ENCODE measurements at places on chromosomes 5 and 9. TPM values are rescaled to one million over a fixed set of nuclear protein-coding genes. Genes with fewer than 3 reads are reported as not detected.

DNA sequence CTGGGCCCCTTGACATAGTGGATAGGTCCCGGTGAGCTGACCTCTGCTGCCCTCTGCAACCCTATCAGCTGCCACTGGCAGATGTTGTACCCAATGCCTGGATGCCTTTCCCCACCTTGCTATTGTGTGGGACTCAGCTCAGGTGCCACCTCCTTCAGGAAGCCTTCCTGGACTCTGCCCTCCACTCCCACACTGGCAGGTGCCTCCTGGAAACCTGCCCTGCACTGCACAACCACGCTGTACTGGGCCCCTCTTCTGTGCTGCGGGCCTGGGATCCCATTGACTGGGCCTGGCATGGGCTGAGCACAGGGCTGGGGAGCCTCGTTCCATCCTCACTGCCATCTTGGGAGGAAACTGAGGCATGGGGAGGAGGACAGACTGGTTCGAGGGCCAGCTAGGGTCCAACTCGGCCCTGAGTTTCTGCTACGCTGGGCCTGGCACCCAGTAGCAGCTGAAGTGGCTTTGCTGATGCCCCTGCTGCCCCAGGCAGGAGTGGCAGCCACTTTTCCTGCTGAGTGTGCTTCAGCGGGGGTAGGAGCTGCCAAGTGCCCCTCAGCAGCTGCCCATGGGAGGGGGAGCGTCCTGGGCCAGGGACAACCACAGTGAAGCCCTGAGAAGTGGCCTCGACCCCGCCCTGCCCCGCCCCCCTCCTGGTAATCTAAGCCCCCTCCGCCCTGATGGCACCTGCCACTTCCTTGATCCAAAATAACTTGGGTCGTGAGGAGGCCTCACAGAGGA is 1.3 kb downstream of the AK1 start:
- no peak for DNase-seq

DNA sequence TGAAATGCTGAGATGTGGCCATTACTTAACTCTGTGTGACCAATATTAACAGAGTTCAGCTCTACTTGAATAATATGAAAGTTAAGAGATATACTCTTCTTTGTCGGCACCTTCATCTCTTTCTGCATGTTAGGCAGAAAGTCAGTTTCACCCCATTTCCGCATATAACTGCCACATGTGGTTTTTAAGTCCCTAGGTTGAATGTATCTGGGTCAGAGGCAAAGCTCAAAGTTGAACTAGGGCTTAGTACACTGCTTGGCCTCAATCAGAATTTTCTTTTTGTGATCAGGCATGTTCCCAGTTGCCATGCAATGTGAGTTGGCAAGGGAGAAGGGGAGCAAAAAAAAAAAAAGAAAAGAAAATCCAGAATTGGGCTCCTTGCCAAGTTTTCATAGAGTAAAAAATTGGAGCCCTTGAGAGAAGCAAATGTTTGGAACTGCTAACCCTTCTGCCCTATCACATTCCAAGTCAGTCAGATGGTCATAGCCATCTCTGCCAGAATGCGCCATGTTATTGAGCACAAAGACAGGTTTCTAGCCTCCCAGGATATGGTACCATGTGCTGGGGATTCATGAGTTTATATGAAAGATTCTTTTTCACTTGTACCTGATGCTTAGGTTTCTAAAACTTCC is 251.2 kb upstream of the RORB start:
- DNase-seq = no peak

- peak; percentile 85 for DNase-seq
Observed at GRCh38 chr5:34684281-34684979, 28.3 kb downstream of the RAI14 start.

GRCh38 chr9:19239955-19240354 is 9.5 kb downstream of the DENND4C start:
- DNase-seq = no peak

DNA sequence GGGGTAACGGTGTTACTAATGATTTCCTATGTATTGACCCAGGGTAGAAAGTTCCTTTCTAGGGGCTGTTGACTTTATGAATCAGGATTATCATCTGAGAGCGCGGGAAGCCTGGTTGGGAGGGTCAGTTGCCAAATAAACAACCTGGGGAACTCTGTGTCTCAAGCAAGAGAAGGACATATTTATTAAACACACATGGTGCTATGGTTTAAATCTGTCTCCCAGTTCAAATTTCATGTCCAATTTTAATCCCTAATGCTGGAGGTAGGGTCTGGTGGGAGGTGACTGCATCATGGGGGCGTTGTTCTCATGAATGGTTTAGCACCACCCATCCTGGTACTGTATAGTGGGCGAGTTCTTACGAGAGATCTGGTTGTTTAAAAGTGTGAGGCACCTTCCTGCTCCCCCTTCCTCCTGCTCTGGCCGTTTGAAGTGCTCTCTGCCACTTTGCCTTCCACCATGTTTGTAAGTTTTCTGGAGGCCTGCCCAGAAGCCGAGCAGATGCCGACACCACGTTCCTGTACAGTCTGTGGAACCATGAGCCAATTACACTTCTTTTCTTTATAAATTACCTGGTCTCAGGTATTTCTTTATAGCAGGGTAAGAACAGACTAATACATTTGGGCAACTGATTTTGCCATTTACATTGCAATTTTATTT is 19.7 kb upstream of the GAS1 start:
- no peak for DNase-seq

- DNase-seq = no peak
Observed at GRCh38 chr5:164053123-164053522, 547.7 kb downstream of the MAT2B start.

Gene SLC45A2
- 0.96 TPM for polyA plus RNA-seq

All from renal pelvis (tissue), 12 donors.